ENCODE measurements at places on chromosomes 1 and 21.
A peak's percentile ranks its signal among the peaks of the same experiment; 100 is the strongest.

DNA sequence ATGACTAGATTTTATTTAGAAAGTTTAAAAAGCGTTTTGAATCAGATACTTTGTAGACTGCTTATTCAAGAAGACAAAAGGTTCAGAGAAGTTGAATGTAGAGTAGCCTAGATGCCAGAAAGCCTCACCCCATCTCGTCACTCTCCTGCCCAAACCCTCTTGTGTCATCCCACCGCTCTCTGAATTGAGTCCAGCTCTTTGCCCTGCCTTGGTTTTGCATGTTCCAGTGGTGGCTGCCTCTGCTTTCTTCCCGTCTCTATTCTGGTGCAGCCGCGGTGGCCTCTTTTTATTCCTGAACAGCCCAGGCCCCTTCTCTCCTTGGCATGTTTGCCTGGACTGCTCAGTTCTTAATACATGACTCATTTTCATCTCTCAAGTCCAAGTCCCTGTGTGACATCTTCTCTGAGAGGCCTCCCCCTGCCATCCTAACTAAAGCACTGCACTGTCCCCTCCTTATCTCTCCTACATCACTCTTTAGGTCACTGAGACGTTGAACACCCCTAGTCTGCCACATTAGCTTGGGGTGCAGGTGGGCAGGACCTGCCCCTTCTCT is 22.9 kb downstream of the PRDM2 start:
- no peak for DNase-seq

DNA sequence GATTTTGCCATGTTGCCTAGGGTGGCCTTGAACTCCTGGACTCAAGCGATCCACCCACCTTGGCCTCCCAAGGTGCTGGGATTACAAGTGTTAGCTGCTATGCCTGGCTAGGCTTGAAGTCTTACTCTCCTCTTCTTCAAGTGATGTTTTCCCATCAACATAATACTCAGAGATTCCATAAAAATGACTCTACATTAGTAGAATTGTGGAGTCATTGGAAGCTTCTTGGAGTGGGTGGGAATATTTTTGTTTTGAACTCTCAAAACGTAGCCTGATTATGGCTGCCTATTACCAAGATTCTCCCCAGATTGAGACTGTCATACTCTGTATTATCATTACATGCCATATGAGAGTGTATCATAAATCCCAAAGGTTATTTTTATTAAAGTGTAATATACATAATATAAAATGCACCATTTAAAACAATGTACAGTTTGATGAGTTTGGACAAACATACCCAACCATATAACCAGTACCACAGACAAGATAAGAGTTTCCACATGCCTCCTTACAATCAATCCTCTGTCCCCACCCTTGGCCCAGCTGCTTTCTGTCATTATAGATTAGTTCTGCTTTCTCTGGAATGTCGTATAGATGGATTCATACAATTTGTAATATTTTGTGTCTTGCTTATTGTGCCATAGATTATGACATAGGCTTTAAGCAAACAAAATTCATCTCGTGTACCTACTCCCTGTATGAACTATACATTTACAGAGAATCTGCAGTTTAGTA is 8.0 kb upstream of the DNM3 start:
- no peak for DNase-seq

GRCh38 chr1:151905070-151905442 is 4.3 kb downstream of the THEM4 start:
- DNase-seq, result no peak

GRCh38 chr1:15180189-15180588 is 26.6 kb downstream of the TMEM51 start:
- no peak for DNase-seq

- no peak for DNase-seq
Measured at GRCh38 chr1:164256456-164256855, 302.5 kb upstream of the PBX1 start.

GRCh38 chr1:221698579-221699349 is 43.1 kb downstream of the DUSP10 start:
- no peak for DNase-seq

DNA sequence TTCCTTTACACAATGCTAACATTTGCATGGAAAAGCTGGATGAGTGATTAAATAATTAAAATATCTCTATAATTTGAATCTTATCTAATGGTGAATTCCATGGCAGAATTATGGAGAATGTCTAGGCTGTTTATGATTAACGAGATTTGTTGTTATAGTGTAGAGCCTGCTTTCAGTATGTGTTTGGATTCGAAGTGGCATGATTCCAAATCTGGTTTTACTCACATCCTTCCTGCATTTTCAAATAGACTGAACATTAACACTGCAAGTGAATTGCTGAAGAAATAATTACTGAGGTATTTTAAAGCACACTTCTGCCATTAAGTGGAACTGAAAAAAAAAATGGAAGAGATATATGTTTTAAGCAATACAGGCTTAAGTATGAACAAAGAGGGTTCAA is 5.1 kb upstream of the NEK7 start:
- DNase-seq, result no peak

- no peak for DNase-seq
Measured at GRCh38 chr1:224411766-224412165, 22.8 kb downstream of the WDR26 start.

DNA sequence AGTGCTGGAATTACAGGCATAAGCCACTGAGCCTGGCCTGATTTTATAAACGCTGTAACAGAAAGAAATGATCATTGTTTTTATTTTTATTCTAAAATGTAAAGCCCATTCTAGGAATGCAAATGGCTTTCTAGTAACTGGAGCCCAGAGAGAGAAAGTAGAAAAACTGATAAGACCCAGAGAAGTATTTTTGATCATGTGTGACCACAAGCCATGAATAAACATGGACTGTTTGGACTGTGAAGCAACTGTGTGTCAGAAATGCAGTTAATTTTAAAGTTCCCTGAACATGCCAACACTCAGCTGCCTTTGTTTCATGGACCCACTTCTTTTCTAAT is 39.7 kb downstream of the EIF2B3 start:
- DNase-seq, result no peak

DNA sequence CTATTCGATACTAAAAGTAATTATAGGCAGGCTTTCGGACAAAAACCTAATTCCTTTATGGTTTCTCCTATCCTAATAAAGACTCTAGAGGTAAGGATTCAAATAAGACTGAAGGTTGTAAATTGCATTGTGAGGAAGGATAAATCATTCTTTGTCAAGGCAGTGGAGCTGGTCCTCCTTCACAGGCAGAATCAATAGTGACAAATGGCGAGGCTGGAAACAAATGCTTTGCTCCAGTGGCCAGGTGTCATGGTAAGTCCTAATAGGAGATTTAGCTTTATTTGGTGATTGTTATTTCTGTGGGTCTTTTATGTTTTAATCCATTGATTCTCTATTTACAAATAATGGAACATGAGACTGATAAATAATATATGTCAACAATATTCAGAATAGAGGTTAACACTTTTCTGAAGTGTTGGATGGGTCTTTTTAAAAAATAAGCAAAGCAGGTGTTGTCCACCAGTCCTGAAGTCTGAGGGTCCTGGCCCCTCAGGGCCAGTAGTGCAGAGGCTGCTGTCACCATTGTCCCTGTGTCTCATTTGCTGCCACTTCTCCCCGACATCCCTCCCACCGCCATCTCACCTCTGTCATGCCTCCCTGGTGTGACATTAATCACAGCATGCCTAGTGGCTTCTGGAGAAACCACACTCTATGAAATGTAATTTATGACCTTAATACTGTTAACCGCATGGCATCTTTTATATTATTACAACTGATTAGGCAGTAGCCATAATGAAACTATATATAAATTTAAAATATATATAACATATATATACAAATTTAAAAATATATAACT is 120.9 kb upstream of the MAGI3 start:
- DNase-seq, result no peak

- DNase-seq, result no peak
Measured at GRCh38 chr1:214290424-214291037, 9.6 kb downstream of the SMYD2 start.

- no peak for DNase-seq
Measured at GRCh38 chr1:192167011-192167410, 8.7 kb downstream of the RGS18 start.

DNA sequence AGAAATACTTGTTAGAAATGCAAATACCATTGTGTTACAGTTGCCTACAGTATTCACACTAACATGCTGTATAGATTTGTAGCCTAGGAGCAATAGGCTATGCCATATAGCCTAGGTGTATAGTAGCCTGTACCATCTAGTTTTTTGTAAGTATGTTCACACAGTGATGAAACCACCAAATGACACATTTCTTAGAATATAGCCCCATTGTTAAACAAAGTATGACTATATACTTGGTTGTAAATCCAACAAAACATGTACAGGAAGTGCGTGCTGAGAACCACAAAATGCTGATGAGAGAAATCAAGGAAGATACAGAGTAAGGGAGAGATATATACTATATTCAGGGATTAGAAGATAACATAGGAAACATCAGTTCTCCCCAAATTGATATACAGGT is 92.2 kb downstream of the POU2F1 start:
- DNase-seq, result no peak

DNA sequence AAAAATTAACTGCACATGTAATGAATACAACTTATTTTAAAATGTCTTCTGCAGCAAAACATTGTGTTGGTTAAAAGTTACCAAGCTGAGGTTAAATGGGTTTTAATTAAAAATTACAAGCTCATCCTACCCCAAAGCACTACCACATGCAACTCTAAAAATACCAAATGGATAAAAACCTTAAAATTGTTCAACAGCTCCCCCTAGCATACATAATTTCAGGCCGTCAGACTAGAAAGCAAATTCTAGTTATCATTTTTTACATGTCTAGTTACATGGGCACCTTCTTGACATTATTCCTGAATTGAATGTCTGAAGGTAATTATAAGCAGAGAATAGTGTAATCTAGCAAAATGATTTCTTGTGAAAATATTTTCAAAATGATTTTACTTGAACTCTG is 176.5 kb downstream of the C1orf21 start:
- DNase-seq, result no peak

DNA sequence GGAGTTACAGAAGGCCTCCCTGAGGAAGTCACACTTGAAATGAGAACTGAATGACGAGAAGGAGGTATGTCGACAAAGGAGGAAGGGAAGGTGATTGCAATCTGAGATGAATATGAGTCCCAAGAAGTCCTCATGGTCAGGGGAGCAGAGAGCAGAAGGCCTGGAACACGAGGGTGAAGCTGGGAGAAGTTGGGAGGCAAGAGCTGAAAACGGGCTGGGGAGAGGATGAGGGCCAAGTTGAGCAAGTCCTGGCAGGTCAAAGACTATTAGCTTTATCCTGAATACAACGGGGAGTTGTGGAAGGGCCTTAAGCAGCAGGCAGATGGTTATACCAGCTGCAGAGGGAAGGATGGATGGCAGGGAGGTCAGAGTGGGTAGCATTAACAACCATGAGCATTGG is 89.5 kb downstream of the KCNJ15 start:
- no peak for DNase-seq

DNA sequence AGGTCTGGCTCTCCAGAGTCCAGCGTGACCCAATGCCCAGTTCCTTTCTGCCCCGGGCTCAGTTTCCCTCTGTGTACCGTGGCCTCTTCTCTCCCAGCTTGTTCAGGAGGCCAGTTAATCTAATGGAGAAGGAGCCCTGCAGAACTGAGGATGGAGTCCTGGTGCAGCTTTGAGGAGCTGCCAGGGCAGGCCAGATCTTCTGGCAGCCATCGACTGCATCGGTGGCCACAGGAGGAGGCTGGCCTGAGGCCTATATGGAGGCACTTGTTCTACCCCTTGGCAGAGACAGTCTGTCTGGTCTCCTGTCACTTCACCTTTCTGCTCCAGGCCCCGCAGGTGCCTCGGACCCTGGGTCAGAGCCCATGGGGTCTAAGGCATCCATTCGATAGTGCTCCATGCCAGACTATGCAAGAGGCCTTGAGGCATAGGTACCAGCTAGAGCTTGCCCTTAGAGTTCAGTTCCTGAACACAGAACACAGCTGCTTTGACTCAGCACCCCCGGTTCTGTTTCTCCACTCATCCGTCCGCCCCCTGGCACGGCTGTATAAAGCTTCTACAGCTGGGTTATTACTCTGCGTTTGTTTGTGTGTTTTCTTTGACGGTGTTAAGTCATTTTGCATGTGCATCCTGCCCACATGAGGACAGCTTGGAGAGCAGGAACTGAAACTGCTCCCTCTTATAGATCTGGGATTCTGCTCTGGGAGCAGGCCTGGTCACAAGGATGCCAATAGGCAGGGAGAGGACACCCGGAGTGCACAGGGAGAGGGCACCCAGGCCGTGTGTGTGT is 18.5 kb upstream of the LRRN2 start:
- DNase-seq, result no peak

DNA sequence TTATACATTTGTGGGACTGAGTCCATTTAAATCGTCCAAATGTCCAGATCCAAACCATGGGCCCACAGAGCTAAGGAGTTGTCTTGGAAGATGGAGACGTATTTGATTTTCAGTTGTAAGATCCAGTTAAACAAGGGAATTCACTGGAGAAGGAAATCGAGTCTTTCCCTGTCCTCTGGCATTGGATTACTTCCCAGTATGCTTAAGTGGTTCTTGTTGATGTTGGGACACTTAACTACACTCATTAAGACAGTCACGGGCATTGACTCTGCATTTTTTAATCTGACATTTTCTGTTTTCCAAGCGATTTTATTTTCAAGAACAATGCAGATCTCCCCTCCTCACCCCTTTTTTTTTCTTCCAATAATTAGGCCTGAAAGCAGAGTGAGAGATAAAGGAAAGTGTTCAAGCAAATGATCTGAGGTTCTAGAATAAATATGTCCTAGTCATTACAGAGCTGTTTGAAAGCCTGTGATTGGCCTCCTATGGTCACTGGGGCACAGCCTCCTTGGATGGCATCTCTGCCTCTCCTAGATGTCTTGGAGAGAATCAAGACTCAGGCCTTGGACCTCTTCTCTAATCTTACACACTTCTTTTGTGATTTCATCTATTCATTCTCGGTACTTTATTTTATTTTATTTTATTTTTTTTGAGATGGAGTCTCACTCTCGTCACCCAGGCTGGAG is 48.9 kb downstream of the CD247 start:
- no peak for DNase-seq

DNA sequence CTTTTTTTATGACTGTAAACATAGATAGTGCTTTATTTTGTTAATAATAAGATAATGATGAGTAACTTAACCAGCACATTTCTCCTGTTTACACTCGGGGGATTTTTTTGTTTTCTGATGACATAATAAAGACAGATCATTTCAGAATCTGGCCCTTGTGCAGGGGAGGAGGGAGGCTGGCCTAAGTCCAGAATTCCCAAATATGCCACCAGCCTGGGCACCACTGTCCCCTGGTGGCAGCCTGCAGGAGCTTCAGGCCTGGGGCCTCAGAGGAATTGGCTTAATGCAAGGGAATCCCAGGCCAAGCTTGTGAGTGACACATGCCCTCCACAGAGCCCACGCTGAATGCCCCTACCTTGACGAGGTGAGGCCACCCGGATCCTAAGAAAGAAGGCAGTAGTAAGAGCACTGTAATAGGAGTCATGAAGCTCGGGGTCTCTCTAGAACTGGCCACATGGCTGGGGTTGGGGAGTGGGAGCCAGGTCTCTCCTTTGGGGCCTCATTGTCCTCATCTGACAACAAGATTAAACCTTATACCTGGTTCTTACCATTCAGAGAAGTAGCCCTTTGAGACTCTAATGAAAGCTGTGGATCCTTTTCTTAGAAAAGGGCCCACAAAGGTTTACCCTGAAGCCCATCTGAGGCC is 24.1 kb downstream of the ETNK2 start:
- DNase-seq, result peak; percentile 74

- DNase-seq, result peak; percentile 40
Measured at GRCh38 chr1:87478231-87478630, 149.6 kb downstream of the LMO4 start.

All from iPS-NIHi11 (cell line).